Immature natural killer cell (primary cell): ENCODE measurements at places on chromosomes 1 and 21.
A peak's percentile ranks its signal among the peaks of the same experiment; 100 is the strongest.

- DNase-seq = peak; percentile 41
Observed at GRCh38 chr1:228136901-228137300, 3.2 kb upstream of the GUK1 start.

DNA sequence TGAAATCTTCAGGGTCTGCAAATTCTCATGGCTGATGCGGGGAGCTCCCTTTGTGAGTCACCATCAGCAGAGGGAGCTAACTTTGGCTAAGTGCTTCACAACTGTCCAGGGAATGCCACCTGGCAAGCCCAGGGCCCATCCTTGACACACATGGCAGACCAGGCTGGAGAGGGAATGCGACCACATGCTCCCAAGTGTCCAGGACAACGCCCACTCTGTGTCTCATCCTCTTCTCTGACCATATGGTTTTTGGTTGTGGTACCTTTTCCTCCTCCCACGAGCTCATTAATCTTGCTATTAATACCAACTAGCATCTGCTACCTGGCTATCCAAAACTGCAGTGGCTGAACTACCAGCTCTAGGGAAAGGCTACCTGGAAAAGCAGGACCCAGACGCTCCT, 37.1 kb upstream of the CLSTN1 start:
- DNase-seq = no peak

DNA sequence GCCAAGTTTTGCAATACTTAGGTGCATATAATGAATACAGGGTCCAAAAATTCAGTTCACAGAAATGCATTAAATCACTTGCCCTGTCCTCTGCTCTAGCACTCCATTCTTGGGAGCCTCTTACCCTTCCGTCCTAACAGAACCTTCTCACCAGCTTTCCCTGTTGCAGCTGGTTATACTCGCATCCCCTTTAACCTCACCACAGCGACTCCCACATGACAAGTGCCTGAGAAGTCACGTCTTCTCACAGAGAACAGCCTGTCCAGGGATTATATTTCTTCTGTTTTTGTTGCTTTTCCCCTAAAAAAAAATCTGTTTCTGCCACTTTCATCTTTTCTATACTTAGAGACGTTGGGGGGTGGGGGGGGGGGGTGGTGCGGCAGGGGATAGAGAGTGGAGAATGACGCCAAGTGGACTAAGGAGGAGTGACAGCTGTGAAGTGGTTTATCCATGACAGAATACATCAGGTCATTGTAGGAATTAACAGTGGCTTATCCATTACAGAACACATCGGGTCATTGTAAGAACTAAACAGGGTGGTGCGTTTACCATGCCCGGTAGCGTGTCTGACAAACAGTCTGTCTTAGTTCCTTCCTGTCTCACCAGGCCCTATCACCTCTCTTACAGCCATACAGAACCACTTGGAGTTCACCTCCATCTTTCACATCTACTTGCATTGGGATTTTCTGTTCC, 117.6 kb downstream of the UBE2U start:
- no peak for DNase-seq

GRCh38 chr1:37574834-37575480, 18.2 kb downstream of the DNALI1 start:
- no peak for DNase-seq

DNA sequence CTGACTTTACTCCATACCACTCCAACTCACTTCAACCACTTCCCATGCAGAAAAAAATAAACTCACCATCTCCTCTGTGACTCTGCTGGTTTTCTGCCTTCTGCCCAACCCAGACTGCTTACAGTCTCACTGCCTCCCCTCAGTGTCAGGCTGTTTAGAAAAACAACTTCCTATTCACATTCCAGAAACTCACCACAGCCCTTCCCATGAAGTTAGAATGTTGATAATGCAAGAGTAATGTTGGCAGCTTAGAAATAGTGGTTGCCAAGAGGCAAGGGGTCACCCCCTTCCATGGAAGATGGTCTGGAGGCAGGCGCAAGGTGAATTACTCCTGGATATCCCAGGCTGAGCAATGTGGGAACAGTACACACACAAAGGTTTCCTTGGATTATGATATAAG, at the start of gene SELP:
Gene SELP (minus strand): TSS at position 119 of the 400 bp plus-strand sequence. CDS start 50 bp downstream, at position 69.
- no peak for DNase-seq
